ENCODE measurements at places on chromosomes 5 and 9. TPM values are rescaled to one million over a fixed set of nuclear protein-coding genes. Genes with fewer than 3 reads are reported as not detected.

DNA sequence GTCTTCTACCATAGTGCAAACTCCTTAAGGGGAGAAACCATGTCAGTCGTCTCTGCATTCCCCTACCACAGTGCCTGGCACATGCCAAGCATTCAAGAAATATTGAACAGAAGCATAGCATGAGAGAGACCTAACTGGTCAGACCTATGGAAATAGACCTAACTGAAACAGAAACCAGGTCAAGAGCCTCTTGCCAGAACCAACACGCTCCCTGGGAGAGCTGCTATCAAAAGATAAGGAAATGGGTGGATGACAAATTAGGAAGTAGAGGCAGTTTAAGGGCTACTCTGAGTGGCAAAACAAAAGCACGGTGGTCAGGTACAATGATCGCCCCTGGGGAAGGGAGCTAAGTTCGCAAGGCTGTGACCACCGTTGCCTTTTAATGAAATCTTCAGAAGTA, 66.0 kb upstream of the SMIM15 start:
- no peaks in the 10 kb centered on the region for H3K4me1 ChIP-seq
- H3K27ac ChIP-seq: no peak overlapping the region
- no peaks in the 10 kb centered on the region for H3K27me3 ChIP-seq

The ZNF879 gene
- 7.3 TPM for total RNA-seq

The IL7R gene
- total RNA-seq: 93.9 TPM

- peak; percentile 83 for DNase-seq
- no peaks in the 10 kb centered on the region for H3K36me3 ChIP-seq
- peak overlapping the region; percentile 21 for H3K4me3 ChIP-seq
These were observed 20.1 kb downstream of the CXXC5 start for GRCh38 chr5:139668064-139668880.

- no peak for DNase-seq
- H3K36me3 ChIP-seq: no peaks in the 10 kb centered on the region
- H3K4me1 ChIP-seq: no peaks in the 10 kb centered on the region
- no peak overlapping the region for H3K27ac ChIP-seq
These were observed 36.0 kb upstream of the SPATA31C2 start for GRCh38 chr9:88174324-88174723.

GRCh38 chr9:652914-653313, 188.6 kb upstream of the DMRT1 start:
- DNase-seq: no peak
- H3K27ac ChIP-seq: no peak overlapping the region
- H3K4me1 ChIP-seq: peaks cover 42% of the 10 kb centered on the region
- no peaks in the 10 kb centered on the region for H3K27me3 ChIP-seq

The KCNV2 gene
- total RNA-seq: not detected

DNA sequence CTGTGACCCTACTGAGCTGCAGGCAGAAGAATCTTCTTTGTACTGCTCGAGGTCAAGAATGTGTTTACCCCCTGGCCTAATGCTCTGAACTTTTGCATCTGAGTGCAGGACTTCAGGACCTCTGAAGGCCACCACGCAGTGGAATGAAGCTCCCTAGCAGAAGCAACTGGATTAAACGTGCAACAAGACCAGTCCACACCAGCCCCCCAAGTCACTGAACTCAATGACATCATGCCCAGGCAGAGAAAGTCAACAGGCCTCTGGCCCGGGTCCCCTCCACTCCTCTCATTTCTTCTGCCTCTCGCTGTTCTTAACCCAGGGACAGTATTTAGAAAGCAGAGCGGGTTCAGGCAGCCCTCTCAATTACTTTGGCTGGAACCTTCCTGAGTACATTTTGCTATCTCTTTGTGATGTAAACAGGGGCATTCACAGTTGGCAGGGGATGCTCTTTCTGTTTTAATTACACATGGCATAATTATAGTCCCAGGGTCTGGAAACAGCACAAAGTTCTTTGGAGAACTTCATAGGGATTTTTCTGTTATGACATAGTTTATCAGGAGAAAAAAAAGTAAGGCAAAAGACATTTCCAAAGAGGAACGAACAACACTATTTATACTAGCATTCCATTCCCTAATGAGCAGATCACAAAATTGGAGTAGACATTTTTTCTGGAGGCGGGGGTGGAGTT, 108.2 kb upstream of the SPATA31D4 start:
- H3K4me1 ChIP-seq: no peaks in the 10 kb centered on the region
- H3K4me3 ChIP-seq: no peak overlapping the region
- no peaks in the 10 kb centered on the region for H3K36me3 ChIP-seq
- H3K27ac ChIP-seq: no peak overlapping the region

The ARSB gene
- 13.3 TPM for total RNA-seq

The HMCN2 gene
- total RNA-seq: 0.09 TPM

DNA sequence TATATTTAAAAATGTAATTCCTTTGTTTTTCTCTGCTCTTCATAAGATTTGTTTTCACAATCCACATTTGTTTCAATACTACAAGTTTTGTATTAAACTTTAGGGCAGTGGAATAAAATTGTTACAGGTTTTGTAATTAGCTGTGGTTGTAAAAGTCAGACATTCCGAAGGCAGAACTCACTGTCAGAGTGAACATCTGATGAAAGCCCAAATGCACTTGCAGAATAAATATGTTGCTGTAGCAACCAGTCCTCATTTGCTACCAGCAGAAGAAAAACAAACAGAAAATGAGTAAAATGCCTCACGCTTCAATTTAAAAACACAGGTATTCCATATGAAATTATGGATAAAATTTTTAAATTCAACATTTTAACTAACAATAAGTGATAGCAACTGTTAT, 740.1 kb upstream of the FAM174A start:
- H3K27ac ChIP-seq: no peak overlapping the region
- H3K4me3 ChIP-seq: no peak overlapping the region
- no peaks in the 10 kb centered on the region for H3K27me3 ChIP-seq
- no peaks in the 10 kb centered on the region for H3K4me1 ChIP-seq

DNA sequence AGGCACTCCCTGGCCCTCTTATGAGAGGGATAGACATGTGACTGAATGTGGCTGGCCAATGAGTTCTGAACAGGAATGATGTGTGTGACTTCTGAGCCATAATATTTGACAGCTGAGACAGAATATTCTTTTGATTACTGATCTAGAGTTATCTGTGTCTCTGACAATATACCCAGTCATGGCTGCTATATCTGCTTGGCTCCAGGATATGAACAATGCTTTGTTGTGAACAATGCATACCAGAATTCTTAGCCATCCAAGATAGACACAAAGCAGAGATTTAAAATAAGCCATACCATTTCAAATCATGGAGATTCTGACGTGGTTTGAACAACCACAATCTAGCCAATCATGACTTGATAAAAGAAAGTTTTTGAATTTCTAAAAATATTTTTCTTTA, 840.3 kb upstream of the SEMA6A start:
- H3K36me3 ChIP-seq: no peaks in the 10 kb centered on the region
- DNase-seq: no peak
- no peaks in the 10 kb centered on the region for H3K27me3 ChIP-seq
- H3K4me3 ChIP-seq: no peak overlapping the region

The CDX1 gene
- total RNA-seq: not detected

- H3K4me1 ChIP-seq: no peaks in the 10 kb centered on the region
- H3K4me3 ChIP-seq: no peak overlapping the region
- H3K27me3 ChIP-seq: peaks cover 47% of the 10 kb centered on the region
- H3K36me3 ChIP-seq: no peaks in the 10 kb centered on the region
- H3K27ac ChIP-seq: no peak overlapping the region
- peak; percentile 61 for DNase-seq
These were observed 270.4 kb downstream of the NSG2 start for GRCh38 chr5:174315871-174316270.

DNA sequence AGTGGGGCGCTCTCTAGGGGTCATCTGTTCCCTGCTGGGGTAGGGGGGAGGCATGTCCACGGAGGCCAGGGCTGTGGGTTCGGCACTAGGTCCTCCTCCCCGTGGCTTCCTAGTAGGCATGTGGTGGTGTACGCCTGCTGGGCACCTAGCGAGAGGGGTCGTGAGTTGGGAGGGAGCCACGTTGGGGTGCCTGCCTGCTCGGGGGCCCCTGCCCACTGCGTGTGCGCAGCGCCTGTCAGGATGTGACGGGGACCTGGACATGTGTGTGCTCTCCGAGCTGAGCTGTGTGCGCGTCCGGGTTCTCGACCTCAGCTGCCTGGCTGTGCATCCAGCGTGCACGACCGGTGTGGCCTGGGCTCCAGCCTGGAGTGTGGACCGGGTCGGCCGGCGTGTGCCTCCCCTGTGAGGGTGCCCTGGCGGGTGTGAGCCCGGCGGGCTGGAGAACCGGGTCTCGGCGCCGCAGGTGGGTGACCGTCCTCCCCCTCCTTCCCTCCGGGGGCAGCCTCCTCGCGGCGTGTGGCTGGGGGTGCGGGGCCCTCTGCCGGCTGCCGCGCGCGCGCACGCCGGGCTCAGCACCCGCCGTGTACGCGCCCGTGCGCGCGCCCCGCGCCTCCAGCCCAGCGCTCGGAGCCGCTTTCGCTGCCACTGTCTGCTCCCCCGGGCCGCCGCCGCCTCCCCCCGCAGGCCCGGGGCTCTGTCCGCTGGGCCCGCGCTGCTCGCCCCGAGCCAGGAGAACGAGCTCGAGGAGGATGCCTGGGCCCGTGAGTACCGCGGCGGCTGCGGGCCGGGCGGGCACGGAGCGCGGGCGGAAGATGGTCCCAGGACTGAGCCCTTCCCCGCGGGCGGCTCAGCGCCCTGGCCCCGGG, at the start of gene PRR7:
PRR7 (plus strand) TSS at position 615 of the 866 bp plus-strand sequence. CDS start 8,254 bp downstream, outside the sequence.
- H3K4me1 ChIP-seq: peaks cover 15% of the 10 kb centered on the region
- no peaks in the 10 kb centered on the region for H3K27me3 ChIP-seq
- peaks cover 18% of the 10 kb centered on the region for H3K36me3 ChIP-seq
- DNase-seq: peak; percentile 94
- H3K27ac ChIP-seq: peak within 1 kb of the TSS; percentile 67

DNA sequence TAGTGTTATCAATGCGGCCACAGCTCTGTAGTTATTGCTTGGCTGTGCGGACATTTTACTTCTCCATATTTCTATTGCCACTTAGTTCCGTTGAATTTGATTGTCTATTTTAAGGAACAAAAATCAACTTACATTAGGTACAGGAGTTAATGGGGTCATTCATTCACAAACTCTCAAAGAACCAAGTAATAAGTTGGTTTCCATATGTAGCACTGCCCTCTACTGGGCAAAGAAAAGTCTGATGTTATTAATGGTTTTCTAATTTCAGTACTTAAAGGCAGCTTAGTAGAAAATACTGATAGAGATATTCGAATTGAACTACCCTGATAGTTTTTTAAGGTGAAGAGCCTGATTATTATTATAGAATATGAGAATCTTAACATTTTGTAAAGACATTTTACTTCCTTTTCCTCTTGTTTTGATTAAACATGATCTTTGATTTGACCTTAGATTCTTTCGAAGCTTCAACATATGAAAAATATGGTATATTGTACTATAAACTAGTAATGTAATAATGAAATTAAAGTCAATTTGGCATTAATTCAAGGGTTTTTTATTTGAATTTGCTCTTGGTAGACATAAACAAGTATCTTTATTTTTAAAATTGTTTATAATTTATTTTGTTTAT, 119.5 kb upstream of the CTNND2 start:
- no peaks in the 10 kb centered on the region for H3K4me1 ChIP-seq
- H3K4me3 ChIP-seq: no peak overlapping the region
- no peaks in the 10 kb centered on the region for H3K36me3 ChIP-seq
- no peaks in the 10 kb centered on the region for H3K27me3 ChIP-seq

- peaks cover 7% of the 10 kb centered on the region for H3K4me1 ChIP-seq
- H3K27ac ChIP-seq: no peak overlapping the region
- no peak overlapping the region for H3K4me3 ChIP-seq
- no peaks in the 10 kb centered on the region for H3K36me3 ChIP-seq
- DNase-seq: no peak
These were observed 94.3 kb upstream of the CPEB4 start for GRCh38 chr5:173793648-173794548.

GRCh38 chr9:4229252-4229651, 70.6 kb downstream of the GLIS3 start:
- H3K4me1 ChIP-seq: no peaks in the 10 kb centered on the region
- H3K27me3 ChIP-seq: no peaks in the 10 kb centered on the region
- no peak overlapping the region for H3K27ac ChIP-seq
- H3K4me3 ChIP-seq: no peak overlapping the region
- no peak for DNase-seq

- DNase-seq: peak; percentile 41
- H3K27me3 ChIP-seq: no peaks in the 10 kb centered on the region
- H3K27ac ChIP-seq: no peak overlapping the region
- peaks cover 48% of the 10 kb centered on the region for H3K4me1 ChIP-seq
These were observed 4.4 kb downstream of the HNRNPAB start for GRCh38 chr5:178208540-178209227.

- no peaks in the 10 kb centered on the region for H3K27me3 ChIP-seq
- H3K27ac ChIP-seq: no peak overlapping the region
- no peaks in the 10 kb centered on the region for H3K4me1 ChIP-seq
- no peak for DNase-seq
These were observed 155.8 kb downstream of the DRD1 start for GRCh38 chr5:175288048-175288621.

- peak; percentile 2 for DNase-seq
- H3K4me1 ChIP-seq: peaks cover 11% of the 10 kb centered on the region
- H3K36me3 ChIP-seq: peaks cover 3% of the 10 kb centered on the region
- H3K4me3 ChIP-seq: no peak overlapping the region
- H3K27me3 ChIP-seq: no peaks in the 10 kb centered on the region
These were observed 34.7 kb upstream of the POMT1 start for GRCh38 chr9:131468031-131468430.

DNA sequence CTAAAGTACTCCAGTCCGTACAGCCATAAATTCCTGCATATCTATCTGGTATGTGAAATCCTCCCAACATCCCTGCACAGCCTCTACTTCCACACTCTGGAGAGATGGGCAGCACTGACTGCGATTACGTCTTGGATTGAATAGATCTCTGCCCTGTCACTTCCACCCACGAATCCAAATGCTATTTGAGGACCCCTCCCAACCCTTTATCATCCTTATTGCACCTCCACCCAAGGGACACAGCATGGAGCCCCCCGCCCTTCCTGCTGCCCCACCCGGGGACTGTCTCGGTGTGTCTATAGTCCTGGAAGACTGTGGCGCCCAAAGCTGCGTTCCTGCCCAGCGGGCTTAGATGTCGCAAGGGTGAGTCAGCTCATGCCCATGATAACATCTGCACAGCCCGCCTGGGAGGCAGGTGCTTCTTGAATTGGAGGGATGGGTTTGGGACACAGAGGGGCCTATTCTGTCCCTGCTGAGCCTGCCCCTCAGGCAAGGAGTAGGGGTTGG, 105.7 kb upstream of the HAND1 start:
- H3K27ac ChIP-seq: no peak overlapping the region
- H3K36me3 ChIP-seq: no peaks in the 10 kb centered on the region
- H3K27me3 ChIP-seq: peaks cover 63% of the 10 kb centered on the region
- no peaks in the 10 kb centered on the region for H3K4me1 ChIP-seq

The PROB1 gene
- 2.3 TPM for total RNA-seq

GRCh38 chr9:106106396-106106795, 412.1 kb downstream of the TMEM38B start:
- no peaks in the 10 kb centered on the region for H3K36me3 ChIP-seq
- DNase-seq: no peak
- no peaks in the 10 kb centered on the region for H3K4me1 ChIP-seq
- H3K27me3 ChIP-seq: no peaks in the 10 kb centered on the region
- no peak overlapping the region for H3K27ac ChIP-seq

DNA sequence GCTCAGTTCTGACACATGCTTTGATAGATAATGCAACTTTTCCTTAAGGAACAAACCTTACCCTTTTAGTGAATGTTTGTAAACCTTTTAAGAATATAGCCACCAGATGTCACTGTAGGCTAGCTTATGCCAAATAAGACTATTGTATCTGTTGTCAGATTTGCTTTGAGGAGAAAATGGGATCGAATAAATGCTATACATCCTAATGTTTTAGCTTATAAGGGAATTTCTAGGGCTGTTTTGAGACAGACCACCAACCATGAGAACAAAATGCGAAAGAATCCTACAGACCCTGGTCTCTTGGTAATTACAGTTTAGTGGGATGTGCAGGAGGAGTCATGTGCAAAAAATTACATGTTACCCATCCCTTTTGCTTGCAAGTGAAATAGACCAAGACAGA, 127.6 kb upstream of the NMUR2 start:
- H3K27ac ChIP-seq: no peak overlapping the region
- no peak overlapping the region for H3K4me3 ChIP-seq
- no peaks in the 10 kb centered on the region for H3K36me3 ChIP-seq
- H3K4me1 ChIP-seq: peaks cover 5% of the 10 kb centered on the region
